ENCODE measurements at places on chromosomes 1 and 21. TPM values are rescaled to one million over a fixed set of nuclear protein-coding genes. Genes with fewer than 3 reads are reported as not detected.

DNA sequence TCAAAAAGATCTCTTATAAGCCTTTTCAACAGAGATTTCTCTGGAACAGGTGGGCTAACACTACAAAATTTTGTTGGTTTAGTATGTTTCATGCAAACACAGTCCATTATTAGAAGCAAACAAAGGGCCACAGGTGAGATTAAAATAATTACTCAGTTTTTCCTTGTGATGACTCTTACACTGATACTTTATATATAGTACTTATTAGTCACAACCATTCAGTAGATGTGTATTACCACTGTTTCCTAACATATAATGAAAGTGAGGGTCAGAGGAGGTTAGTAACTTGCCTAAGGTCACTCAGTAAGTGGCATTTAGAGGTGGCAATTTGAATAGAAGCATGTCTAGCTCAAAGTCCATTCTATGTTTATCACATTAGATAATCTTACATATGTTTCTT lies 44.2 kb downstream of the CYYR1 start:
- no peak for DNase-seq

GRCh38 chr1:197181982-197182381 lies 35.5 kb upstream of the ASPM start:
- no peak for DNase-seq

DNA sequence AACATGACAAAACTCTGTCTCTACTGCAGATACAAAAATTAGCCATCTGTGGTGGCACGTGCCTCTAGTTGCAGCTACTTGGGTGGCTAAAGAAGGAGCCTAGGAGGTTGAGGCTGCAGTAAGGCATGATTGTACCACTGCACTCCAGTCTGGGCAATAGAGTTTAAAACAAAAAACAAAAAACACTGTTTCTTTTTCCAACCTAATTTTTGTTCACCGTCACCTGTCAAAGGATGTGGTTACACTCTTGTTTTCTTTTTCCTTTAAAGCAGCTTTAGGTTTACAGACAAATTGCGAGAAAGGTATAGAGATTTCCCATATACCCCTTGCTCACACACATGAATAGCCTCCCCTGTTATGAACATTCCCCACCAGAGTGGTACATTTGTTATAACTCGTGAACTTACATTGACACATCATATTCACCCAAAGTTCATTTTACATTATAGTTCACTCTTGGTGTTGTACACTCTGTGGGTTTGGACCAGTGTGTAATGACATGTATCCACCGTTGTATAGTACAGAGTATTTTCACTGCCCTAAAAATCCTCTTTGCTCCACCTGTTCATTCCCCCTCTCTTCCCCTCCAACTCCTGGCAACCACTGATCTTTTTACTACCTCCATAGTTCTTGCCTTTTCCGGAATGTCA lies 26.2 kb downstream of the SMG7 start:
- DNase-seq, result no peak

GRCh38 chr1:209590405-209590804 lies 6.9 kb downstream of the CAMK1G start:
- no peak for DNase-seq

GRCh38 chr1:228148196-228148861 lies 1.4 kb upstream of the GJC2 start:
- DNase-seq, result peak; percentile 43

- peak; percentile 53 for DNase-seq
These were observed 160.5 kb downstream of the LTN1 start for GRCh38 chr21:28832013-28832714.

TNFRSF25 gene
- 33.7 TPM for total RNA-seq

SLC2A5 gene
- total RNA-seq, result 0.61 TPM

PROK1 gene
- not detected for total RNA-seq

ROR1 gene
- total RNA-seq, result 4.6 TPM
